D721Med (cell line): ENCODE measurements at places on chromosomes 4 and X.

- no peak for DNase-seq
These were observed 106.7 kb upstream of the ARHGAP24 start for GRCh38 chr4:85368240-85368639.

GRCh38 chr4:145102619-145103018 lies 4.5 kb downstream of the ABCE1 start:
- no peak for DNase-seq

DNA sequence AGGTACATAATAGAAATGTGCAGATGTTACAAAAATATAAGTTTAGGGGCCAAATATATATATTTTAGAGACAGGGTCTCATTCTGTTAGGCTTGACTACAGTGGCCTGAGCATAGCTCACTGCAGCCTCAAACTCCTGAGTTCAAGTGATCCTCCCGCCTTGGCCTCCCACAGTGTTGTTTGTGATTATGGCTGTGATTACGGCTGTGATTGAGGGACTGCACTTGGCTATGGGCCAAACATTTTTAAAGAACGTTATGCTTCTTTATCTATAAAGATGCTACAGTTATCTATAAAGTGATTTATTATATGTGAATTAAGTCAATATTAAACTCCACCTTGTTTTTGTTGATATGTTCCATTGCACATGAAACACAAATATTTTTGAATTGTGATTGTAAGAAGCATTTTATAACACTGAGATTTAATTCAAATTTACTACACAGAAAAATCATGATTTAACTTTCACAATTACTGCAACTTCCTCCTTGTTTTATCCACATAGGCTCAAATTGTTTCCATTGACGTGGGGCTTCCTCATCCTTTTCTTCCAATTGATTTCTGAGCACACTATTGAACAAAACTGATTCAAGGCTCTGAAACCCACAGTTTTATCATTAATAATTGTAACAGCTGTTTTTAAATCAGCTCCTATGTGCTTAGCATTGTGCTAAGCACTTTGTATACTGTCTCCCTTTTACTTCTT lies 68.4 kb upstream of the BMPR1B start:
- DNase-seq: no peak

DNA sequence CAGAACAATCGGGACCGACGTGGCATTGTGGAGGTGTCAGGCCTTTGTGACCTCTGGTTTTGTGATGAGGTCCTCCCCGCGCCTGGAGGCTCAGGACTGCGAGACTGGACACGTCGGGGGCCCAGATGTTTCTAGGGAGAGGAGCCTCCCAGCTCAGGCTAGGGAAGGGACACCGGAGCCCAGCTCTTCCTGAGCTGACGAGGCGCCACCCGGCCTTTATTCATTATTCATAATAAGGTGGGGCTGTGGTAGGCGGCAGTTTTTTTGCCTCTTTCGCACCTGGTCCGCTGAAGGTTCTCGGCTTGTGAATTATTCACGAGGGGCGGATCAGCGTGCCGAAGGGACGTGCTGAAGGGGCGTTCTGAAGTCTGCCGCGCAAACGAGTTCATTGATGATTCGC lies 2.3 kb upstream of the UBA1 start:
- DNase-seq: no peak

DNA sequence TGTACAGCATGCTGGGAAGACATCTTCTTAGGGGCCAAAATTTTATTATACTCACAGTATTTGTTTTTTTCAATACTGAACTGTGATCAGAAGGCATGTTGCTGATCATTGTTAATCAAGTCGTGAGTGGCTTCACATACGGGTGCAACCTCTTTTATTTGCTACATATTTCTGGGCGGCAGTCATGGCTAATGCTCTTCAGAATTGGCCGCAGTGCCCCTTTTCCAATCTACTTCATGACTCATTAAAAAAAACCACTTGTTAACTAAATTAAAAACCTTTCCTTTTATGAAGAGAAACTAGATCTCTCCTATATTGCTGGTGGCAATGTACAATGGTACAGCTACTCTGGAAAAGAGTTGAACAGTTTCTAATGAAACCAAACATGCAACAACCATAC lies 101.5 kb upstream of the C1GALT1C1 start:
- no peak for DNase-seq

DNA sequence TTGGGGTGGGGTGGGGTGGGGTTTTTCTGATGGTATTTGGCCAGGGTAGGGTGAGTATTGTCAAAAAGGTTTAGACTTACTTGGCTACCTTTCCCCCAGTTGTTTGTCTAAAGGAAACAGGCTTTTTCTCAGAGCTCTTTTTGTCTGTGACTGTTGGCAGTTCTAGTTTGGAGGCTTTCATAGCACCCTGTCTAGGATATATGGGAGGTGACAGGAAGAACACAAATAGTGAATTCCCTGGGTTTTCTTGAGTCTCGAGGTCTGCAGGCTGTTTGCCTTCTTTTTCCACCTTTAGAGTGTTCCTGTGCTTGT lies 13.5 kb downstream of the RPS6KA3 start:
- no peak for DNase-seq

DNA sequence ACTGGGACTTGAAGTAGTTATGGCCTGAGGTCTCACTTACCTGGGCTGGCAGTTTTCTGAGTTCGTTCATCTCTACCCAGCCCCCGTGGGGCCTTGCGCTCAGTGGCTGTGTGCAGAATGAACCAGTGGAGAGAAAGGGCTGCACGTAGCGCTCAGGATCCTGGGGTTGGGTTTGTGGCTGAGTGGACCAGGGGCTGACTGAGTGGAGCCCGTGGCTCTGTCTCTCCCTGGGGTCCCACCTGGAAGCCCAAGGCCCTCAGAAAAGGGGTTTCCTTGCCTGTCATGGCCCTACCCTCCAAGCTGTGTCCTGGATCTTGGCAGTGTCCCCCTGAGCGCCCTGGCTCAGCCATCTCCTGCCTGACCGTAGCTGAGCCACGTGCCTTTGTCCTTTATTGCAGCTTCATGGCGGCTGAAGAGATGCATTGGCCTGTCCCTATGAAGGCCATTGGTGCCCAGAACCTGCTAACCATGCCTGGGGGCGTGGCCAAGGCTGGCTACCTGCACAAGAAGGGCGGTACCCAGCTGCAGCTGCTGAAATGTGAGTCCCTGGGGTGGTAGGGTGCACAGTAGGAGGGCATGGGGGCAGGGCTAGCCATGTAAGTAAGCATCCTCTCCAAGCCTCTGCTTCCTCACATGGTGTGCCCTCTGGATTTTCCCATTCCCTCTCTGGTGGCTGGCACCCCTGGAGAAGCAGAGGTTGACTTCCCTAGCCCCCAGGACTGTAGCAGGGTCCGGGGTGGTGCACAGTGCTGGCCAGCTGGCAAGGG lies 23.2 kb upstream of the ADD1 start:
- no peak for DNase-seq

- no peak for DNase-seq
These were observed 9.7 kb upstream of the NAT8L start for GRCh38 chr4:2049381-2049780.

DNA sequence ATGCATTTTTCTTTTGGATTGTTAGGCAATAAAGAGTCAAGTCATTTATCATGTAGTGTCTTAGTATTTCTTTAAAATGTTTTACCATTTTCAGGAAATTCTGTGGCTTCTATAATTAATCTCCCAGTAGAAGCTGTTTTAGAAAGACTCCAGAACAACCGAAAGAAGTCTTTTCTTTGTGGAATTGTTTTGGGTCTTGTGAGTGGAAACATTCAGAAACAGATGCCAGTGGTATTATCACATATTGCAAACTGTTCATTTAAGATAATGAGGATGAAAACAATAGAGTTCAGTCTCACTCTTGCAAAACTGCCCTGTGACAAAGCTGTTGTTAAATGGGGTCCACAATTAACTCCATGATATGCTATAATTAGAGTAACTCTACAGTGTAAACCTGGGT lies 211.2 kb upstream of the KIT start:
- no peak for DNase-seq

- DNase-seq: no peak
These were observed at the start of gene TLR6 for GRCh38 chr4:38856524-38857337. Gene TLR6 (minus strand): TSS chr4:38856817. CDS start chr4:38829473, 27,344 bp downstream.

DNA sequence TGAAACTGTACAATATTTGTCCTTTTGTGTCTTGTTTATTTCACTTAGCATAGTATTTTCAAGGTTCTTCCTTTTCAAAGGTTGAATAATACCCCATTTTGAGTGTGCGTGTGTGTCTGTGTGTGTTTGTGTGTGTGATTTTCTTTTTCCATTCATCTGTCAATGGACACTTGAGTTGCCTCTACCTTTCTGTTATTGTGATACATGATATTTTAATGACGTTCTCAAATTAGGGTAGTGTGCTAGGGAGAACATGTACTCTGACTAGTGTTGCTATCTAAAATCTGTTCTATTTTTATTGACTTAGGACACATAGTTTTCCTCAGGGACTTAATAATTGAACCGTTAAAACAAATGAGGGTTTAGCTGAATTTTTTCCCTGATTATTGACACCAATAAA lies 9.9 kb downstream of the MMRN1 start:
- no peak for DNase-seq

DNA sequence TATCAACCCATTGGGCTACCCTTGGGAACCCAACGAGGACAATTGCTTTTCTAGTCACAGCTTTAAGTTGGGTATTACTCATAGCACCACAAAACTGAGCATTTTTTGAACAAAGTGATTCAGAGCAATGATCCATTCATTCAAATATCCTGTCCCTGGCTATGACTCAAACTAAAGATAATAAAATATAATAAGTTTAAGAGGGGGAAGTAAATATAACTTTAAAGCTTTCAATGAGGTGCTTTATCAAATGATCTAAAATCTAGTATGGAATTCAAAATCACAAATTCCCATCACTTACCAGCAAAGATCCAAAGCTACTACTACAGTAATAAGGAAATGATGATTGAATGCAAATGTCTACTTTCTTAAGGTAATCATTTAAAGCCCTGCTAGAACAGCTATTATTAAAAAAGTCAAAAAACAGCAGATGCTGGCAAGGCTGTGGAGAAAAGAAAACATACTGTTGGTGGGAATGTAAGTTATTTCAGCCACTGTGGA lies 39.8 kb upstream of the S100G start:
- DNase-seq: no peak

- DNase-seq: no peak
These were observed 413.3 kb upstream of the RASGEF1B start for GRCh38 chr4:81884986-81885385.

GRCh38 chrX:148555101-148555500 lies 54.7 kb downstream of the AFF2 start:
- DNase-seq: no peak

DNA sequence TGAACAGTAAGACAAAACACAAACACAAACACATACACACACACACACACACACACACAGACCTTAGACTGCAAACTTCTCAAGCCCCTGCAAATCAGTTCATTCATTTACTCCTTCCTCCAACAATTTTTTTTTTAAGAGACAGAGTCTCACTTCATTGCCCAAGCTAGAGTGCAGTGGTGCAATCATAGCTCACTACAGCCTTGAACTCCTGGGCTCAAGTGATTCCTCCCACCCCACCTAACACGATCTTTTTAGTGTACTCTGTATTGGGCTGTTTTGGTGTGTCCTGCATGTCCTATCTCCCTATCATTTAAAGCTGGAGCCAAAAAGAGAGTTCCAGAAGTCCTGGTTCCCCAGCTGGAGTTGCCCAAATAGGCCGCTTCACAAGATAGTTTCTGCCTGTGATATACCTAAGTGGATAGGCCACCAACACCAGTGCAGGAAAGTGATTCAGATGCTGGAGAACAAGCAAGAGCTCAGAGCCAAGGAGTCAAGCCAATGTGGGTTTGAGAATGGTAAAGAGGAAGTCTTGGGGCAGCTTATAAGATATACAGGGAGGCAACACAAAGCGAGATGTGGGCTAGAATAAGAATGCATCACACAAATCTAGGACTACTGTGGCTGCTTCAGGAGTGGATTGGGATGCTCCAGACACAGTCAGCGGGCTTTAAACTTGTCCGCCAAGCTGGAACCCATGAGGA lies 85.4 kb upstream of the RAPGEF2 start:
- no peak for DNase-seq

GRCh38 chrX:122418758-122419157 lies 765.3 kb upstream of the GRIA3 start:
- no peak for DNase-seq

- no peak for DNase-seq
These were observed at the start of gene SLC6A8 for GRCh38 chrX:153687121-153688039. Gene SLC6A8 (plus strand): TSS chrX:153687926. CDS start chrX:153688575, 649 bp downstream.

- no peak for DNase-seq
These were observed 11.0 kb downstream of the STIM2 start for GRCh38 chr4:26871611-26872010.

DNA sequence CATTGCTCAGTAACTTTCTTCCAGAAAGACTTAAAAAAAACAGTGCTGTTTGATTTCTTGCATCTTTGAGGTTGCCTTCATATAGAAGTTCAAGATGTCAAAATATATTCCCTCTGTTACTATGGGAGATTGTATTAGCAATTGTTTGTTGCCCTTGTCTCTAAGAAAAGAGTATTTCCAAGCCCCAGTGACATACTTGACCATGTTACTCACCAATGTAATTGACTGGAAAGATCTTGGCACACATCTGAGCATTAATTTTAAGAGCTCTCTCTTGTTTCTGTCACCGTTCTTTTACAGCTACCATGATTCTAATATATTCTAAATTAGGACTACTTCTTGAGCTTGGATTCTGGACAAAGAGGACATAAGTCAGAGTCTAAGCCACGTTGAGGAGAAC lies 902.7 kb upstream of the EPHA5 start:
- no peak for DNase-seq

GRCh38 chr4:17722356-17722700 lies 59.1 kb downstream of the FAM184B start:
- no peak for DNase-seq

DNA sequence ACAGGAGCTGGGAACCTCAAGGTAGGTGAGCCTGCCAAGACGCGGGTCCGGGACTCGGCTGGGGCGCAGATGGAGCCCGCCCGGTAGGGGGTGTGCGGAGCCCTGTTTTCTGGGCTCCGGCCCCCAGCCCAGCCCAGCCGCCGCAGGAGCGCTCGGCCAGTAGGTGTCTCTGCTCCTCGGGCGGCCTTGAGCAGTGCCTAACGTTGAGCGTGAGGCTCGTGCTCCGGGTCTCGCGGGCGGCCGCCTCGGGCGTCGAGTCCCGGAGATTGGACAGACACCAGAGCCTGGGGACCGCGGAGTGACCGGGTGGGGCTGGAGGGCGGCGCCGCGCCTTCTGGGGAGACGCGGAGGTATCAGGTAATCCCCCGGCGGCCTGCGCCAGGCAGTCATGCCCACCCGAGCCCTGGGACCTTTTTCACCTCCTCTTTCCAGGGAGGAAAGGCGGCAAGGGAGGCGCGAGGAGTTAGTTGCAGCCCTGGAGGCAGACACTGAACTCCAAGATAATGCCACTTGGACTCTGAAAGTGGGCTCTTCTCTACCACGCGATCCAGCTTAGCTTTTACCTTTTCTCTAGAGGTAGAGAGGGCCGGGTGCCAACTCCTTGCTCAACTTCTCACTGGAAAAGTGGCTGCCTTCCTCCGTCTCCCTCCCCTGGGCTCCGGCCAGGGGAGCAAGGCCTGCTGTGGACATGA lies 14.5 kb upstream of the FGG start:
- DNase-seq: no peak

GRCh38 chr4:156261230-156261629 lies 307.6 kb upstream of the CTSO start:
- no peak for DNase-seq

- DNase-seq: no peak
These were observed 46.5 kb downstream of the CWH43 start for GRCh38 chr4:49032440-49033161.
